ENCODE measurements at places on chromosomes 11 and 22.

DNA sequence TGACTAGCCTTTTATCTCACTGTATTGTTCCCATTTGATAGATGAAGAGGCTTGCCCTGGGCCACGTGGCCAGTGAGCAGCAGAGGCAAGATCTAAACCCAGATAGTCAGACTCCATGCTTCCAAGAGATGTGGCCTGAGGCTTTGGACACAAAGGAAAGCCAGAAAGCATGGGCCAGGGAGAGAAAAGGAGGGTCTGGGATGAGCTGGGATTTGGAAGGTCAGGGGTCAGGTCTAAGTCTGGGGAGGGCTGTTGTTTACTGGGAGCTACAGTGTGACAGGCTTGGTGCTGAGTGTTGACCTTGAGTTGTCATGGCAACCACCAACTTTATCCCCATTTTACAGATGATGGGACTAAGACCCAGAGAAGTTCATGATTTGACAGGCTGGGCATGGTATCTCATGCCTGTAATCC, 2.1 kb downstream of the SLC35E4 start:
- no peak for DNase-seq

- no peak for DNase-seq
Observed at GRCh38 chr22:50293441-50294318, 13.8 kb downstream of the PLXNB2 start.

GRCh38 chr11:22276535-22276934, 61.6 kb upstream of the SLC17A6 start:
- DNase-seq = no peak

DNA sequence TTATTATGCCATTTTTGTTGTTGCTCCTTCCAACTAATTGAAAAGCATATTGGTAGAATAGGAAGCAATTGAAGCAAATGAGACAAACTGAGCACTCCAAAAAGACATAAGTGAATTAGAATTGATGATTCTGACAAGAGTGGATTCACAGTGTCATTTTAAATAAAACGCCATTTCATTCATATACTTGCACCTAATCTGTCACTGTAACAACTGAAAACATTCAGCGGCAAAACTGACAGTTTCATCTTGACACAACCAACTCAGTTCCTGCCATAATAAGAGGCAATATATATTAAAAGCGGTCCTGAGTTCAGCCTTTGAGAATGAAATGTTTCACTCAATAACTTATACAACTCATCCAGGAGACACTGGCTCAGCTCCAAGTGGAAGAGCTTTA, 306.8 kb downstream of the CNTN5 start:
- no peak for DNase-seq

DNA sequence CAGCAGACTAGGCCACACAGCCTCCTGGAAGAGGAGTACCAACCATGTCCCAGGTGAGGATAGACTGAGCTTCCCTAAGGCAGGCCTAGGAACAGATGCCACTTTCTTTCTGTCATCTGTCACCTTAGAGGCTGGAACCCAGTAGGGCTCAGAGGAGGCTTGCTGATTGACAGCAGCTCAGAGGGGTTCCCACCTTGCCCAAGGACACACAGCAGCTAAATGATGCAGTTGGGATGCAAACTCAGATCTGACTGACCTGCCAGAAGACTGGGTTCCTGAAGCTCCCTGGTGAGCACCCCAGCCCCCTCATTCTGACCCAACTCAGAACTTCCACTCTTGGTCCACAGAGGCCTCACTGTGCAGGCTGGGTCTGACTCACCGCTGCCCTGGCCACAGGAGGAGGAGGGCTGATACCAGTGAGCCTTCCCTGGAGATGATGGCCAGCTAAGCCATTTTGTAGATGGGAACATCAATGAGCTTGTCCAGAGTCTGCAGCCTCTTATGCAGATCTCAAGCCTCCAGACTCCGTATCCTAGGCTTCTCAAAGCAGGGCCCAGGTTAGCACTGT, 14.0 kb downstream of the CAPN5 start:
- no peak for DNase-seq

GRCh38 chr11:108199446-108200321, 22.8 kb downstream of the NPAT start:
- DNase-seq = peak; percentile 41

DNA sequence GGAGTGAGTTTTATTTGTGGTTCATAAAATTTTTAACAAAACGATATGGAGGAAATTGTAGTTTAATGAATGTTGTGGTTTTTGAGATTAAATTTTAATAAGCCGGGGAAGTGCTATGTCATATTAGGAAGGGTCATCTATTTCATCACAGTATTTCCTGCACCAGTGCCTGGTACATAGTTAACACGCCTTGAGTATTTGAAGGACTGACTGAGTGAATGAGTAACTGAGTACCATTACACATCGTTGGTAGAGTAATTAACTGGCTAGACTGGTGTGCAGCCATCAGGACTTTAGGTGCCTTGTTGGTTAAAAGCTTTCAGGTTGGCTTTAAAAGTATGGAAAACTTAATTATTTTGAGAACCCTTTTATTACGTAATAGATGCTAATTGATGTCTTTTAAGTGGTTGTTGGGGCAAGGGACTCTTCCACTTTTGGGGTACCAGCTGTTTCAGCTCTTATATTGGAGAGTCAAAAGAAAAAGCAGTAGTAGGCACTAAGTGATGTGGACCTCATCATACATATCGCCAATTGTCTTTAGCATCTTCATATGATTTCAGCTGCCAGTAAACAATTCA, 101.8 kb downstream of the DDX10 start:
- DNase-seq = no peak

DNA sequence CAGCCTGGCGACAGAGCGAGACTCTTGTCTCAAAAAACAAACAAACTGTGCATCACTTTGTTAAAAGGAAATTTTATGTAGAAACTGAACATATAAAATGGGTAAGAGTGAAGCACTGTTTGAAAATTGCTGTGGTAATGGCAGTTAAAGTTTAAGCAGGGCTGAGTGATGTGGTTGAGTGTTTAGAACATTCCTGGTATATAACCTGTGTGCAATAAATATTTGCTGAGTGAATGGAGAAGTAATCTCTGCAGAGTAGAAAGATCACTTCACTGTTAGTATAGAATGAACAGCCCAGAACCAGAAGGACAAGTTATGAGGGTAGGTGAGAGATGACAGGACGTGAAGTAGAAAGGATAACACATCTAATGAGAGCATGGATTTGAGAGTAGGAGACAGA, 27.3 kb downstream of the CECR2 start:
- no peak for DNase-seq

DNA sequence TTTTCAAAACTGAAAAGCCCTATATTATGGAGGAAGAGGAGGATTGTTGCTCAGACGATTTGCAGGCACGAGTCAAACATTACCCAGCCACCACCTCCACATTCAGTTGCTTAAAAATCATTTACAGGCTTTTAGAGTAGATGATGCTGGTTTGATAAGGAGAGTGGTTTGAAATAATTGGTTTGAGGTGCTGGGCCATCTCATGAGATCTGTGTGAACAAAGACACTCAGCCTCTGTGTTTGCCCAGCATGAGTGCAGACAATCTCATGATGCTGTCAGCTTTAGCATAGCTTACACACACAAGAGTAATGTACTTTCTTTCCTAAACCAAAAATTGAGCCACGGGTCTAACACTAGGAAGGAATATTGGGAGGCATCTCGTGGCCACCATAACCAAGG, 4.3 kb downstream of the SLC43A3 start:
- no peak for DNase-seq

GRCh38 chr11:35088226-35088625, 50.7 kb upstream of the CD44 start:
- DNase-seq = no peak

DNA sequence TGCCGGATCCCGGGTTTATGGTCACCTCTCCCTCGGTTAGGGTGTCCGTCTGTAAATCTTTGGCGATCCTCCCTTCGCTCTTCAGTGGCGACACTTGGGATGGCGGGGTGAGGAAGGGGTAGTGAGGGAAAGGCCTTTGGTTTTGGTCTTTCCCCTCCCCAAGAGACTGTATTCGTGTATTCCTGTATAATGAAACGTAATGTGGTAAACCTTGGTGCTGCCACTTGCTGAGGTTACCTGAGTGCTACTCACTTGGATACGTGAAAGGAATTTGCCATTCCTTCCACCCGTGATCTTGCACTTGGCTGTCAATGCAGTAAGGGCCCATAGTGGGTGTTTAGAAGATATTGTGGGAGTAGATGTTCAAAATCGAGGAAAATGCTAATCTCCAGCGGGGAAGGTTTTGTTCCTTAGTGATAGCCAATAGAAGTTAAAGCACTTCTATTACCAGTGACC, 578 bp upstream of the NUP160 start:
- DNase-seq = no peak

All from stimulated activated CD8-positive, alpha-beta memory T cell treated with anti-CD3 and anti-CD28 coated beads, Interleukin-2, amount 100 ng/mL, for 48 hours (primary cell).